Urothelium cell line (cell line): ENCODE measurements at places on chromosomes 16 and 17.

DNA sequence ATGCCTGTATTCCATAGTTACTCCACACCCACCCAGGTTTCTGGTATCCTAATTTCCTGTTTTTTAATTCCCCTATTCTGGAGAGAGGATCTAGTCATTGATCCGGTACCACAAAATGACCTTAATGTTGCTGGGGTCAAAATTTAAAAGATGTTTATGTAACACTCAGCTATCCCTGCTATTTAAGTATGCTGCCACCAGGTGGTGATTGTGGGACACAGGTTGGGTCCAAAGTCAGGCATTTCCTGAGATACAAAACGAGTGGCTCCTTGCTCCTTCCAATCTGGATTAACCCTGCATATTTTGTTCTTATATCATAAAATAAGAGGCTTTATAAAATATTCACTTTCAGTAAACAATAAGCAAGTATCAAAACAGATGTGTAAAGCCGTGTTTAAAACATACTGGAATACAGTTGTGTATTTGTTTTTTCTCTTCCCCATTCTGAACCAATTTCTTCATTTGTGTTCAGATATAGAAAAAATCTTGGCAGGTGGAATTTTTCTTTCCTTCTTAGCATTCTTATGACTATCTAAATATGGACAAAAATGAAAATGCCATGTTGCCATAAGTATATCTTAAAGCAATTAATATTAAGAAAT lies 16.3 kb downstream of the HS3ST4 start:
- DNase-seq, result peak; percentile 26

- DNase-seq, result no peak
These were observed 39.0 kb upstream of the EMP2 start for GRCh38 chr16:10619271-10619849.

DNA sequence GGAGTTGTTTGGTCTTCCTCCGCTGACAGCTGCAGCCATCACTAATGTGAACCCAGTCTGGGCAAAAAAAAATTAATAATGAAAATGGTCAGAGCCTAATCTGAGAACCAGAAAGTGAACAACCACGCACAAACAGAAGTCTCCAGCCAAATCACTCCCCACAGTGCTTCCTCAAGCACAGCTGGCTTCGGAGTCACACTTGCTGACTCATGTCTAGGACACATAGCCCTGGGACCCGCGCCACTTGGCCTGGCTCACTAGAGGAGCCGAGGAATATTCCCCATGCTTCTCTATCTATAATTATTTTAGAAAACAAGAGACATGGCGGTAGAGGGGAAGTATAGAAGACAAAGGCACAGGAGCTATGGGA lies 109.1 kb downstream of the ZFHX3 start:
- peak; percentile 31 for DNase-seq

- DNase-seq, result no peak
These were observed 24.7 kb upstream of the TMC7 start for GRCh38 chr16:18959031-18959505.

DNA sequence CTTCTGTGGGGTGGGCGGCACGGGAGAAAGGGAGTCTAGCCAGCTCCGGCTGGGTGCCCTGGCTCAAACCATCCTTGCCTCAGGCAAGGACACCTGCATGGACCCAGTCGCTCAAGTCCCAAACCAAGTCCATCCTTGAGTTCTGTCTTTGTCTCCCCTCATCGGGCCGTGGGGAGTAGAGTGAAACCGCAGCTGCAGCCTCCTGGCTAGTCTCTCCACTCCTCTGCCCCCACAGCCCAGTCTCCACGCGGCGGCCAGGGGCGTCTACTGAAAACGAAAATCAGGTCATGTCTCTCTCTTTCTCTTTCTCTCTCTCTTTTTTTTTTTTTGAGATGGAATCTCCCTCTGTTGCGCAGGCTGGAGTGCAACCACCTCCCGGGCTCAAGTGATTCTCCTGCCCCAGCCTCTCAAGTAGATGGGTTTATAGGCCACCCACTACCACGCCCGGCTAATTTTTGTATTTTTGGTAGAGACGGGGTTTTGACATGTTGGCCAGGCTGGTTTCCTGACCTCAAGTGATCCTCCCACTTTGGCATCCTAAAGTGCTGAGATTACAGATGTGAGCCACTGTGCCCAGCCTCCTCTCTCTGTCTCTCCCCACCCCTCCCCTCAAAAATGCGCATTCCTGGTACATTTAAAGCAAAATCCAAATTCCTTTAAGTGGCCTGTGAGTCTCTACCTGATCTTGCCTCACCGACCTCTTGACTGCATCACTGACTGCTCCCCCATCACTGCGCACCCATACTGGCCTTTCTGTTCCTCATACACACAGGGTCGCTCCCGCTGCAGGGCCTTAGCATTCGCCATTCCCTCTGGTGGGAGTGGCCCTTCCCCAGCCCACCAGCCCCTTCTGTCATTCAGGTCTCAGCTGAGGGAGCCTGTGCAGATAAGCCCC lies 17.7 kb upstream of the RMI2 start:
- no peak for DNase-seq

DNA sequence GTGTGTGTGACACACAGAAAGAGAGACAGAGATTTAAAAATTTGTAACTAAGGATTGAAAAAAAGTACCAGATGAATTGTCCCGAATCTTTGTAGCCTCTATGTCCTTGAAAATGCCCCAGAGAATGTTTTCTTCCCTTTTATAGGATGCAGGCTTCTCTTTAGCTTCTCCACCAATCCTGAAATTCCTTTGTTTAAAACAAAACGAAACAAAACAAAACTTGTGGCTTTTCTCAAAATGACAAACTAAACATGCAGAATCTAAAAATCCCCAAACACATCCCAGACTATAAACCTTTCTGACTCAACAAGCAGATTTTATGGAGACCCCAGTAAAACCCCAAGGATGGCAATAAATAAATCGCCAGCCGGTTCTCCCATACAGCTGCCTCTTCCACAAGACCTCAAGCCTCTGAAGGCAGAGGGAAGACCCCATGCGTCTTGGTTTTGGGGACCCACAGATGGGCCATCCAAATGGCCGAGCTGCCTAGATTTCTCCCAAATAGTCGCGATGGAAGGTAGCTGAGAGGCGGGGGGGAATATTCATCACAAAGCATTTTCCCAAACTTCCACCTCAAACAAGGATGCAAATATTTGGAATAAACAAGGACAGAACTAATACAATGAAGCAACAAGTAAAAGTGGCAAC lies 269.5 kb upstream of the FOXF1 start:
- no peak for DNase-seq

DNA sequence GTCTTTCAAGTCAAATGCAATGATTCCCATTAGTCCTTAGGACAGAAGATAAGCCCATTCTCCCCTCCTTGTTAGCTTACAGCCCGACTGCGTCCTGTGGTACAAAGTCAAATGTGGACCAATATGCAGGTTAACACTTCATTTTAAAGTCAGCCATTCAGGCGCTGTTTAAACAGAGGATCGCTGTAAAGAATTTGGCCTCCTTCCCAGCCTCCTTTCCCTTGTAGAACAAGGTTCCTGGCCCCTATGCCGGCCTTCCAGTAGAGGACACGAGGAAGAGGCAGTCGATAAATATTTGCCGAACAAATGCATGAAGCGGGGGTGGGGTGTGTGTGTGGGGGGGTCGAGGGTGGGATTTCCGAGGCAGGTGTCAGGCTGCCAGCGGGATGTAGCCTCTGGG lies 4.3 kb downstream of the SDK2 start:
- DNase-seq, result no peak

GRCh38 chr16:78045865-78046581 lies 23.7 kb downstream of the CLEC3A start:
- peak; percentile 88 for DNase-seq

DNA sequence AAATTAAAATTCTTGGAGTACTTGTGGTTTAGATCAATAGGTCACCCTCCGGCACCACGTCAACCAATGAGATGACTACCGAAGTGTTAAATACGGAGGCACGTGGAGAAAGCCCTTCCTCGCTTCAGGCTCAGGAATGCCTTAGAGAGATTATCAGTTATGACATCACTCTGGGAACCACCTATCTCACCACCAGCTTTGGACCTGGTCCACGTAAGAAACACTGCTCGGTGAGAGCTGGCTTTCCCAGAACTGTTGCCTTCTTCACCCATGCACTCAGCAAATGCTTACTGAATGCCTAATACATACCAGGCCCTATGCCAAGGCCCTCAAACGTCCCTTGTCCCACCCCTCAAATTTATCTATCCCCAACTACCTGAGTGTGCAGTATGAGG lies 71.3 kb downstream of the SMG6 start:
- DNase-seq, result no peak

- DNase-seq, result no peak
These were observed at the start of gene RAPGEFL1 for GRCh38 chr17:40177275-40177874. Gene RAPGEFL1, plus strand, starts transcription at chr17:40177470. Its CDS starts 392 bp downstream, at chr17:40177862.

GRCh38 chr16:1097800-1098199 lies 1.8 kb upstream of the C1QTNF8 start:
- DNase-seq, result no peak

DNA sequence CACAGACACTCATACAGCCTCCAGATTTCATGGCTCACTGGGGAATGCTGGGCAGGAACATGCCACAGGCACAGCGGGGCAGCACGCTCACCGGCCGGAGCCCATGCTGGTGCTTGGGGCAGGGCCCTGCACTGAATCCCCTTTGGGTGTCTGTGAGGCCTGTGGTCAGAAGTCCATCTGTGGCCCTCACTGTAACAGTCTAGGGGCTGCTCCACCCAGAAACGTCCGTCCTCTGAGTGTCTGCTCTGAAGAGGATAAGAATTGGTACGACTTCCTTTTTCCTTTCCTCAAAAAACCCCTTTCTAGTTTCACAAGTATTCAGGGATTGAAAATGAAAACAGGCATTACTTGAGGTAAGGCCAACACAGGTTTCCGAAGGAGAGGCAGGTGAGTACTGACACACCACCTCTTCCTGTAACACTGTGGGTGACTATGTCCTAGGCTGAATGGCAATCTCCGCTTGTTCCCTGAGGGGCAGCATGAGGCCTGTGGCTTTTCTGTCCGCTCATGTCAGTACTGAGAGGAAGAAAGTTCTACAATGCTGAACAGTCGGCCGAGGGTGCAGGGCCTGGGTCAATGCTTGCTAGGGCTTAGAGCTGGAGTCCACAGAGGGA lies 42.5 kb downstream of the TMEM11 start:
- no peak for DNase-seq

- no peak for DNase-seq
These were observed 10.7 kb downstream of the METTL9 start for GRCh38 chr16:21610006-21610544.

DNA sequence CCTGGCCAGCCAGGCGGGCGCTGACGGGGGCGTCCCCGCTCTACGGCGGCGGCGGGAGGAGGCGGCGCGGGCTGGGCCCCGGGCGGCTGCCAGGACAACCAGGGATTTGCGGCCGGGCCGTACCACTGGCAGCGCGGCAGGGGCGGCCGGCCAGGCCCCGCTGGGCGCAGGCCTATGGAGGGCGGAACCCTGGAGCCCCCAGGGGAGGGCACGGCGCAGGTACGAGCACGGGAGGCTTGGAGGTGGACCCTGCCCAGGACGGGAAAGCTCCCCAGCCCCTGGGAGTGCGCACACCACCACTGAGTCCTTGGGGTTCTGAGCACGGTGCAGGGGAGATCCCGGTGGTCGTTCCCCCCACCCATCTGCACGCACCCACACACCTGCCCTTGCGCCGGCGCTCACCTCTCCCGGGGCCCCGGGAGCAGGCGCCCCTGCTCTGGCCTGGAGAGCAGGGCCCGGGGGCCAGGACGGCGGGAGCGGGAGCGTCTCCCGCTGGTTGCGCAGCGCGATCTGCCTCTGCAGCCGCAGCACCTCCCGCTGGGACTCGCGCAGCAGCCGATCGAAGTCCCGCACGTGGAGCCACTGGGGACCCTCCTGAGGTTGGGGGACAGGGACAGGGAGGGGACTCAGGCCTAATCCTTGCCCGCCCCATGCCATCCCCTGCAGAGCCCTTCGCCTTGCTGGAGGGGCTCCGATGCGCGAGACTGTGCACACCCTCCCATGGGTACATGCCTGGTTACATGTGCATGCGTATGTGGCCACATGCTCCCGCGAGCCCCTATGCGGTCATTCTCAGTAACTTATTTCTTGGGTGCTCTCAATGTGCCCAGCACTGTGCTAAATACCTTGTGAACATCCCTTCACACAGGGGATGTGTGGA lies 3.9 kb downstream of the TSPOAP1 start:
- DNase-seq, result peak; percentile 64

DNA sequence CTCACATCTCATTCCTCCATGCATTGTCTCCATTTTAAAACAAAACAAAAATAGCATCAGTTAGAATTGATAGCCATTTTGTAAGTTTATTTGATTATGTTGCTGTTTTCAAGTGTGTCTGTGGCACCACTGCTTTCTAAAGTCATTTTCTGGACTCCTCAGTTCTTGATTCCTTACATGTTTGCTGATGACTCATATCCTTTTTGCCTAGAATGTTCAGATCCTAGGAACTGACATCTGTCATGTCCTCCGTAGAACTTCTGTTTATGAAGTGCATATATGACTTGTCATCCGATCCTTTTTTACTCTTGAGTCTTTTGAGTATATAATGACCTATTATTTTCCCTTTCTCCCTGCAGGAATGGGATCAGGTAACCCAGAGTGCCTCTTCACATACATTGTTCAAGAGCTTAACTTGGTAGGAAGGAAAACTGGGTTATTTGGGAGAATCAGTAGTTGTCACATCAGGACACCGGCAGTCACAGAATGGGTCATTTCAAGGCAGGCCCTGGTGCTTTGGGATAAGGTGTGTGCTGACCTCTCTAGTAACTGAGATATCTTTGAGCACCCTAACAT lies 69.2 kb downstream of the MAP2K4 start:
- peak; percentile 14 for DNase-seq

DNA sequence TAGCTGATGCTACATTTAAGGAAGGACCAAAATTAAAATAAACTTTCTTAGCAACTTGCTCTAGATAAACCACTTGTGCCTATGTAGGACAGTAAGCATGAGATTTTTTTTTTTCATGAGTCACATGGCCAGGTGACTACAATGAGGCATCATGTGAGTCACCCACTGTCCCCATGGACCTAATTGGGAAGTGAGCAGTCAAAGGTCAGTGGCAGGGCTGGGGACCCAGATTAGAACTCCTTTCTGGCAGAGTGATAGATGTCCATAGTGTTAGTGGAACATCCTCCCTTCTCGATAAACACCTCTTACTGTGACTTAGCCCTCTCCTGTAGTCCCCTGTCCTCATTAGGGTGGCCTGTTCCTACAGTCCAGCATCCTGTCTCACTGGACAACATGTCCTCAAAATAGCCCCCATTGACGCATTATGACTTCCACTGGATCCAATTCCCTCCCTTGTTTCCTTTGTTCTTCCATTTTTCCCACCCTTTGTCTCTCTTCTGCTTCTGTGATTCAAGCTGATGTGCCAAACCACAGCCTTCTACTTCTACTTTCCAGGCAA lies 12.4 kb downstream of the ITGB3 start:
- DNase-seq, result peak; percentile 61

- DNase-seq, result no peak
These were observed 171.0 kb downstream of the KATNIP start for GRCh38 chr16:27720731-27721530.

GRCh38 chr16:9964426-9964825 lies 217.8 kb downstream of the GRIN2A start:
- no peak for DNase-seq
